ENCODE measurements at places on chromosomes 5 and 9. TPM values are rescaled to one million over a fixed set of nuclear protein-coding genes. Genes with fewer than 3 reads are reported as not detected.

The SLC35D2 gene
- total RNA-seq, result 32.4 TPM

GRCh38 chr5:126188804-126189203 lies 234.4 kb upstream of the GRAMD2B start:
- DNase-seq, result no peak
- H3K4me3 ChIP-seq, result no peak overlapping the region
- H3K36me3 ChIP-seq, result no peaks in the 10 kb centered on the region
- H3K27ac ChIP-seq, result no peak overlapping the region

DNA sequence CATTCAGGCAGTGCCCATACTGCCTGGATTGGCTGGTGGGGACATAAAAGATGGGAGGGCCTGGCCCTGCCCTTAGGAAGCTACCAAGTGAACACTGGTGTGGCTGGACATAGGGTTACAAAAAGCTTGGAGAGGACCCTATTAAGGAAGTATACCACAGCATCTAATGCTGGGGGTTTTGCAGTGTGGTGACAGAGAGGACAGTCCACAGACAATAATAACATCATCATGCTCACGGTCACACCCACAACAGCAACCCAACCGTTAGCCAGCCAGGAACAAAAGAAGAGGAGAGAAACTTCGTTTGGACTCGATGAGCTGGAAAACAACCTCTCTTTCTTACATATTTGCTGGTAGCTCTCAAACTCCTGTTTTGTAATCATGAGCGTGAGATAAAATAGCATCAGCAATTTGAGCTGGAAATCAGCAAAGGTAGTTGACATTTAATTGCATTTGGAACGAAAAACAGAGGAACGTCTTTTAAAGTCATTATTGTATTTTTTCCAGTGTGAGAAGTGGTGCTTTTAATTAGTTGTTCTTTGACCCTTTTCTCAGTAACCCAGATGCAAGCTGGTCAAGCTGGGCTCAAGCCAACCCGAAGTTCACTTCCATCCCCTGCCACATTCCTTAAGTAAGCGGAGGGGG lies 73.4 kb downstream of the NSG2 start:
- no peak for DNase-seq
- no peaks in the 10 kb centered on the region for H3K36me3 ChIP-seq
- no peaks in the 10 kb centered on the region for H3K4me1 ChIP-seq
- no peak overlapping the region for H3K27ac ChIP-seq

GRCh38 chr5:143554187-143554717 lies 150.8 kb upstream of the NR3C1 start:
- H3K36me3 ChIP-seq, result no peaks in the 10 kb centered on the region
- DNase-seq, result no peak
- H3K27me3 ChIP-seq, result no peaks in the 10 kb centered on the region
- H3K4me3 ChIP-seq, result no peak overlapping the region
- H3K27ac ChIP-seq, result no peak overlapping the region

The HMGCS1 gene
- 119 TPM for total RNA-seq
